ENCODE measurements at places on chromosomes 4 and X.

DNA sequence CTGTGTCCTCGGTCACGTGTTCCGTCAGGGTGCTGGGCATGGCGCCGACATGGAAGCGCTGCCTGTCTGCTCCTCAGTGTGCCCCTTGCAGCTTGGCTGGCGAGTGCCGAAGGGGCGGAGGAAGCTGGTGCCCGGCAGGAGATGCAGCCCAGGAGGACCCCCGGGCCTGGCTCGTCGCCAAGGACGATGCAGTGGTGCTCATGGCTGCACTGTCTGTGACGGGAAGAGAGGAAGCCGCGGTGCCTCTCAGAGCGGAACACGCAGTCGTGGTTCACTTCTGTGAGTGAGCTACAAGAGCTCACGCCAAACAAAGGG is 38.1 kb downstream of the FGFRL1 start:
- peaks cover 42% of the 10 kb centered on the region for H3K4me1 ChIP-seq
- H3K36me3 ChIP-seq, result no peaks in the 10 kb centered on the region
- H3K27ac ChIP-seq, result no peak overlapping the region
- peaks cover 59% of the 10 kb centered on the region for H3K27me3 ChIP-seq
- H3K4me3 ChIP-seq, result no peak overlapping the region

GRCh38 chrX:16892504-16893362 is 22.6 kb upstream of the RBBP7 start:
- no peaks in the 10 kb centered on the region for H3K4me1 ChIP-seq
- H3K27ac ChIP-seq, result no peak overlapping the region
- H3K27me3 ChIP-seq, result no peaks in the 10 kb centered on the region
- peak; percentile 73 for DNase-seq
- H3K4me3 ChIP-seq, result no peak overlapping the region

GRCh38 chr4:150546286-150546685 is 35.7 kb upstream of the MAB21L2 start:
- H3K27me3 ChIP-seq, result no peaks in the 10 kb centered on the region
- no peak for DNase-seq
- no peak overlapping the region for H3K4me3 ChIP-seq

DNA sequence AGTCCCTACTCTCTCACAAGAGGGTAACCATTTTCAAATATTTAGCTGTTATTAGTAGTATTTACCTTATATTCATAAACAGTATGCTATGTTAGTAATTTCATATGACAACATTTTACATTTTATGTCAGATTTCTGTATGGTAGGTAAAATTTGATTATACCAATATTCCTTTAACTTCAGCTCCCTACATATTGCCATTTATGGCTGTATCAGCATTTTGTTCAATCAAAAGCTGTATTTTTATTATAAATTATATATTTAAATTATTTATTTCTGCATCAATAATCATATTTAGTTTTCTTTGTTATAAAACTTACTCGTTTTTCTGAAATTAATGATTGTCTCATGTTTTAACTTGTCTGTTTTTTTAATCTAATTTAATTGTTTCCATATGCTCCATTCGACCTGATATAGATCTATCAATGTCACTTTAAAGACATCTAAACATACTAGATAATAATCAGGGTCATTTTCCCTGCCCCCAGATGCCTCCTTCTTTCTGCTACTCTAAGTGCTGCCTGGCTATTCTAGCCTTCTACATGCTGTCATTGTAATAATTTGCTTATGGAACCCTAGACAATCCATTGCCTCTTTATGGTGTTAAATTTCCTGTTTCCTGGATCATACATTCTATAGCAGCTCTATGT is 1976.7 kb upstream of the ADGRL3 start:
- H3K27ac ChIP-seq, result no peak overlapping the region
- no peaks in the 10 kb centered on the region for H3K27me3 ChIP-seq
- no peak for DNase-seq
- no peaks in the 10 kb centered on the region for H3K36me3 ChIP-seq
- no peaks in the 10 kb centered on the region for H3K4me1 ChIP-seq
- no peak overlapping the region for H3K4me3 ChIP-seq

- peak overlapping the region; percentile 15 for H3K4me3 ChIP-seq
- peak; percentile 89 for DNase-seq
- peak overlapping the region; percentile 61 for H3K27ac ChIP-seq
Measured at GRCh38 chr4:41120297-41121217, 93.8 kb downstream of the APBB2 start.

- H3K27me3 ChIP-seq, result no peaks in the 10 kb centered on the region
- peaks cover 32% of the 10 kb centered on the region for H3K36me3 ChIP-seq
- no peak overlapping the region for H3K4me3 ChIP-seq
- peak overlapping the region; percentile 89 for H3K27ac ChIP-seq
Measured at GRCh38 chr4:6275898-6276806, 6.5 kb downstream of the WFS1 start.

- DNase-seq, result no peak
- no peaks in the 10 kb centered on the region for H3K4me1 ChIP-seq
- no peaks in the 10 kb centered on the region for H3K36me3 ChIP-seq
- no peak overlapping the region for H3K4me3 ChIP-seq
- no peak overlapping the region for H3K27ac ChIP-seq
Measured at GRCh38 chr4:37528166-37528885, 157.8 kb downstream of the RELL1 start.

DNA sequence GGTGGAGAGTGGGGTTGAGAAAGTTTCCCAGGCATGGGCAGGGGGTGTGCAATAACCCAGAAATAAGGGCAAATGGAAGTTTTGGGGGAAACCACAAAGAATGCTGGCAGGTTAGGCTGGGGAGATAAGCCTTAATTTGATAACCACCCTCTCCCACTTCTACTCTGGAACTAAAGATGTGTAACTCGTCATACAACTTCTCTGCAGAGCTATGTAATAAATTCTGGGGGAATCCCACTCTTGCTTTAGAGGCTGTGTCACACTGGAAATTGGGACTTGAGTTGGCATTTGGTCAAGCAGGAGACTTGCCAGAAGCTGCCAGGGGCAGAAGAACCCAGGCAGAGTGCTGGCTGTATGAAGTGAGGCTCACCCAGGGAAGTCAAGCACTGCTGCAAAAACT is 170.9 kb upstream of the CPEB2 start:
- H3K27me3 ChIP-seq, result no peaks in the 10 kb centered on the region
- no peaks in the 10 kb centered on the region for H3K36me3 ChIP-seq
- H3K4me1 ChIP-seq, result peaks cover 22% of the 10 kb centered on the region
- H3K27ac ChIP-seq, result no peak overlapping the region
- no peak for DNase-seq
- H3K4me3 ChIP-seq, result no peak overlapping the region

DNA sequence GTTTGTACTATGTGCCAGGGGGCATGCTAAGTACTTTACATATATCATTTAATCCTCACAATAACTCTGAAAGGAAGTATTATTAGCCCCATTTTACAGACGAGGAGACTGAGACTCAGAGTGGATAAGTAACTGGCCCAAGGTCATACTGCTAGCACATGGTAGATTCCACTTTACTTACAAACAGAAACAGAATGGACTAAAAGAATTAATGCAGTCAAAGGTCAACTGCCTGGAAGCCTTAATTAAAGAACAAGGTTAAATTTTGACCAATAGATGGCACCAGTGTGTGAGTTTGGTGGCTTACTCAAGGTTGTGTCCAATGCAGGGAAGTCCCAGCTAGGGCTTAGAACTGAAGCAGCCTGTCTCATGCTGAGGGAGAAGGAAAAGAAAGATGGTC is 4.7 kb downstream of the RIPPLY1 start:
- H3K4me1 ChIP-seq, result no peaks in the 10 kb centered on the region
- DNase-seq, result no peak
- no peak overlapping the region for H3K4me3 ChIP-seq

- H3K27ac ChIP-seq, result no peak overlapping the region
- no peak for DNase-seq
- H3K36me3 ChIP-seq, result no peaks in the 10 kb centered on the region
- no peak overlapping the region for H3K4me3 ChIP-seq
- H3K4me1 ChIP-seq, result no peaks in the 10 kb centered on the region
Measured at GRCh38 chr4:114890773-114891172, 222.6 kb downstream of the NDST4 start.

DNA sequence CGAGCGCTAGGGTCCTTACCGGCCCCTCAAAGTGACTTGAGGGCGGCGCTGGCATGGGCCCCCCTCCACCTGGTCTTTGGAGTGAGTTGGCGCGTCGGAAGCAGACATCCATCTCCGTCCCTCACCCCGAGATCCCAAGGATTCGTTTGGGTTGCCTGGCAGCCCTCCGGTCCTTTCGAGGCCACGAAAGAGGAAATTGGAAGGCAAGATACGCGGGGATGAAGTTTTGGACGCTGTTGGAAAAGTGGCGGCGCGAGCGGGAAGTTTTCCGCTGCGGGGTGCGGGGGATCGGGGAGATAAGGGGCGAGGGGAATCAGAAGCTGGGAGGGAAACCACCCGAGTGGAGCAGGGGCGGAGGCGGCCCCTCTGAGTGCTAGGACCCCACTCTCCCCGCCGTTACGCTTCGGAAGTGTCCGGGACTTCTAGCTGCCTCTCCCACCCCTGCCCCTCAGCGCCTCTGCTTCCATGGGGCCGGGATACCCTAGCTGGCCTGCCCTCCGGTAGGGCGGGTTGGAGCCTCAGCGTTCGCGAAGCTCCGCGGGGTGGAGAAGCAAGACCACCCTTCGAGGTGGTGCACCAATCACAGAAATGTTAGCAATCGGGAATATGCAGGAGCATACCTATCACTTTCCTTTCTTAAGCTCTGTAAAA is 57.8 kb downstream of the FRMPD3 start:
- no peak for DNase-seq
- peaks cover 4% of the 10 kb centered on the region for H3K4me1 ChIP-seq
- no peaks in the 10 kb centered on the region for H3K36me3 ChIP-seq
- H3K27me3 ChIP-seq, result peaks cover 10% of the 10 kb centered on the region
- no peak overlapping the region for H3K27ac ChIP-seq
- H3K4me3 ChIP-seq, result no peak overlapping the region

DNA sequence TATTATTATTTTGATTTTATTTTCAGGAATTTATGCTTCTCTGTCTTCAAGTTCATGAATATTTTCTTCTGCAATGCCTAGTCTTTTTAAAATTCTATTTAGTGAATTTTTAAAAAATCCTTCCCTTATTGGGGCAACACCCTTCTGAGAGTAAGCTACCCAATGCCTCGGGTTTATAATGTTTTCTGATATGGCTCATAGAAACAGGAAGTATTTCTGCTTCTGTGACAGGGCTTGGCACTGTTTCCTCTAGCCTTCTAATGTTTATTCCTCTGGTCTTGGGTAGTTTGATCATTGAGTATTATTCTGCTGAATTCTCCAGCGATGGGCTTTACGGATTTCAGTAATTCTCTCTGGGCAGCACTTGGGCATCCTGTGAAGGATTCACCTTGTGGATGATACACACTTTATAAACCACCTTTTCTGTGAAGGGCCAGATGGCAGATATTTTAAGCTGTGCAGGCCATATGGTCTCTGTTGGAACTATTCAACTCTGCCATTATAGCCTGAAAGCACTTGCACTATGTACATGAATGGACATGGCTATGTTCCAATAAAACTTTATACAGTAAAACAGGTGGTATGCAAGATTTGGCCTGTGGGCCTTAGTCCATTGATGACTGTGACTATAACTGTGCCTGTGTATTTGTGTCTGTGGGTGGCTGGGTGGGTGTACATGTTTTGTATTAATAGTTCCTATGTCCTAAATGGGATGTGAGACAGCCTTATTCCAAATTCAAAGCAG is 95.9 kb upstream of the FAT1 start:
- no peaks in the 10 kb centered on the region for H3K36me3 ChIP-seq
- no peaks in the 10 kb centered on the region for H3K27me3 ChIP-seq
- no peak overlapping the region for H3K4me3 ChIP-seq
- H3K4me1 ChIP-seq, result peaks cover 9% of the 10 kb centered on the region

- H3K27me3 ChIP-seq, result no peaks in the 10 kb centered on the region
- no peak for DNase-seq
- H3K27ac ChIP-seq, result no peak overlapping the region
- no peaks in the 10 kb centered on the region for H3K4me1 ChIP-seq
Measured at GRCh38 chr4:8110071-8110986, 48.3 kb downstream of the ABLIM2 start.

- no peaks in the 10 kb centered on the region for H3K4me1 ChIP-seq
- no peak overlapping the region for H3K27ac ChIP-seq
- H3K27me3 ChIP-seq, result no peaks in the 10 kb centered on the region
- DNase-seq, result no peak
- no peak overlapping the region for H3K4me3 ChIP-seq
Measured at GRCh38 chr4:8872402-8873291, 1.0 kb upstream of the HMX1 start.

GRCh38 chrX:100743009-100743607 is 11.2 kb upstream of the SYTL4 start:
- no peak overlapping the region for H3K4me3 ChIP-seq
- no peaks in the 10 kb centered on the region for H3K36me3 ChIP-seq
- no peak overlapping the region for H3K27ac ChIP-seq
- no peak for DNase-seq
- H3K4me1 ChIP-seq, result no peaks in the 10 kb centered on the region

DNA sequence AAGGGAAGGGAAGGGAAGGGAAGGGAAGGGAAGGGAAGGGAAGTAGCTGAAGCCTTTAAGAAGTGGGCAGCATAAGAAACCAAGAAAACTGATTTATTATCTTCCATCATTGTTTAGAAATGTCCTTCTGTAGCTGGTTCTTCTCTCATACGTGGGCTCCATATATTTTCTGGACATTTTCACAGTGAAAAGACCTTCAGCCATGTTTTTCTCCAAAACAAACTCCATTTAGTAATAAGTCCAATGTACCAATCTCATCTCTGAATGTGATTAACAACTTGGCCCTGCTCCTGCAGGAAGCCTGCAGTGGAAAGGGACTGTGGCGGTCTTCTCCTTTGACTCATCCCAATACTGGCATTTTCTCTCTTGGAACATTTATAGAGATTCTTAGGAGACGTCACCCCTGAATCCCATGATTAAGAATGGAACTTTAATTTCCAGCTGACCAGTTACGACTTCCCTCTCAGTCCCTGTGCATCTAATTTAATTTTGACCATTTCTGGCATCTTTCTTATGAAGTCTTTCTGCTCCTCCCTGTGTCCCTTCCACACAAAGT is 96.6 kb upstream of the GUCY1A1 start:
- no peaks in the 10 kb centered on the region for H3K36me3 ChIP-seq
- no peak for DNase-seq
- H3K27me3 ChIP-seq, result no peaks in the 10 kb centered on the region

GRCh38 chr4:151678048-151678872 is 82.5 kb downstream of the GATB start:
- no peaks in the 10 kb centered on the region for H3K27me3 ChIP-seq
- H3K4me1 ChIP-seq, result peaks cover 17% of the 10 kb centered on the region
- no peak overlapping the region for H3K27ac ChIP-seq
- H3K4me3 ChIP-seq, result no peak overlapping the region
- no peak for DNase-seq
- peaks cover 34% of the 10 kb centered on the region for H3K36me3 ChIP-seq

DNA sequence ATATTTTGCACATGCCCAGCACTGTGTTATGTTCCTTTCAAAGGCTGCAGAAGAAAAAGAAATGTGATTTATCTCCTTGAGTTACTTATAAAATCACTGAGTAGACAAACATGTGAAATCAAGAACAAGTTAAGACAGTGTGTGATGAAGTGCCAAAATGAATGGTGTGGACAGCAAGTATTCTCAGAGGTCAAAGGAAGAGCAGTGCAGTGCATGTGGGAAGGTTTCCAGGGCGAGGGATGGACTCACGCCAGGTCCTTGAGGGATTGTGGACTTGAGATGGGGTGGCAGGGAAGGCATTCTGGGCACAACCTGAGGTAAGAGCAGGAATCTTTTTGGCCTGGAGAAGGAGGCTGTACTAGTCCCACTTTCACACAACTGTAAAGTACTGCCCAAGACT is 115.5 kb downstream of the FNIP2 start:
- no peak overlapping the region for H3K4me3 ChIP-seq
